Fibroblast of upper back skin (primary cell): ENCODE measurements at places on chromosomes 16 and 17.

DNA sequence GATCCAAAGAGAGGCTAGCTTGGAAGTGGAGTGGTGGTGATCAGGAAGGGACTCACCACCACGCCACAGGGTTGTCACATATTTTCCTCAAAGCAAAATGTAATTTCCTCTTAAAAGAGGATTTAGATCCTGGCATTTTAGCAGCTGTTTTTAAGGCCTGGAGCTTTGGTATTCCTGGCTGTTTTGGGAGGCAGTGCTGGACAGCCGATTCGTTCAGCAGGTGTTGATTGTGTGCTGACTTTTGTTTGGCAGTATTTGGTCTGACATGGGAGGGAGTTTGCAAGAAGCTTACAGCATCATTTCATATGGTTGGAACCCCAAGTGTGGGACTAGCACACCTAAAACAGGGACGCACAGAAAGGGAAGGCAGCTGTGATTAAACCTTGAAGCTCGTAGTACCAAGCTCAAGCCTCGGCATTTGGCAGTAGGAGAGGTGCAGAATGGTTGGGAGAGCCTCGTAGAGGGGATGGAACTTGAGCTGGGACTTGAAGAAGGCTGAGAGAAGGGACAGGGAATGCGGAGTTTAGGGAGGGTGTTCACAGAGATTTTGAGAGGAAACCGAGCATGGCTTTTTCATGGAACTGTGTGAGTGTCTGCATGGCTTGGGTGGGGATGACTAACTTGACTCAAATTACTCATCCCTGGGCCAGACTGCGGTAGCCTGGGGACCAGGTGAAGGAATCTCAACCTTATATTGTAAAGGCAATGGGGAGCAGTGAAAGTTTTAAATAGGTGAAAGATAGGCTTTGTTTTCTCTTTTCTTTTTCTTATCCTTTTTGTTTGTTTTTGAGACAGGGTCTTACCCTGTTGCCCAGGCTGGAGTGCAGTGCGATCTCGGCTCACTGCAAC lies 52.3 kb downstream of the RPTOR start:
- DNase-seq: no peak

DNA sequence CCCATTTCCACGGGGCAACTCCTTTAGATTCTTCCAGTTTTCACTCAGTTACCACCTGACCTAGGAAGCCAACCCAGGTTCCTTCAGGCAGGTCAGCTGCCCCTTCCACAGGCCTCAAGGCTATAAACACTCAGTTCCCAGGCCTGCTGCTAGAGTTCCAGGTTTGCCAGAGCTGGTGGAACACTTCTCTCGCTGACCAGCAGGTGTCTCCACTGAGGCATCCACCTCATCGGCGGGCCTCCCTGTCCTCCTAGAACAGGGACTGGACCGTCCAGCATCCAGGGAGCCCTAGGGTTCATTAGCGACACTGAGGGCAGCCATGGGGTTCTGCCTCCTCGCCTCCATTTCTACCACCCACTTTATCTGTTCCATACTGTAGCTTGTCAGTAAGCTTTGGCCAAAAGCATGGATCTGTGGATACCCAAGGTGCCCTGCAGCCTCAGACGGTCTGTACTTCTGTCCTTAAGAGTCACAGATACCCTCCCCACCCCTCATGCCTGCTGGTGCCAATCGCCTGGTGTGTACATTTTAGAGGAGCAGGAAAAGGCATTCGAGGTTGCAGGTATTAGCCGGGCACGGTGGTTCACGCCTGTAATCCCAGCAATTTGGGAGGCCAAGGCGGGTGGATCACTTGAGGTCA lies 29.0 kb downstream of the PIMREG start:
- DNase-seq: peak; percentile 62

GRCh38 chr16:70634861-70635260 lies 11.5 kb upstream of the IL34 start:
- DNase-seq: peak; percentile 42

DNA sequence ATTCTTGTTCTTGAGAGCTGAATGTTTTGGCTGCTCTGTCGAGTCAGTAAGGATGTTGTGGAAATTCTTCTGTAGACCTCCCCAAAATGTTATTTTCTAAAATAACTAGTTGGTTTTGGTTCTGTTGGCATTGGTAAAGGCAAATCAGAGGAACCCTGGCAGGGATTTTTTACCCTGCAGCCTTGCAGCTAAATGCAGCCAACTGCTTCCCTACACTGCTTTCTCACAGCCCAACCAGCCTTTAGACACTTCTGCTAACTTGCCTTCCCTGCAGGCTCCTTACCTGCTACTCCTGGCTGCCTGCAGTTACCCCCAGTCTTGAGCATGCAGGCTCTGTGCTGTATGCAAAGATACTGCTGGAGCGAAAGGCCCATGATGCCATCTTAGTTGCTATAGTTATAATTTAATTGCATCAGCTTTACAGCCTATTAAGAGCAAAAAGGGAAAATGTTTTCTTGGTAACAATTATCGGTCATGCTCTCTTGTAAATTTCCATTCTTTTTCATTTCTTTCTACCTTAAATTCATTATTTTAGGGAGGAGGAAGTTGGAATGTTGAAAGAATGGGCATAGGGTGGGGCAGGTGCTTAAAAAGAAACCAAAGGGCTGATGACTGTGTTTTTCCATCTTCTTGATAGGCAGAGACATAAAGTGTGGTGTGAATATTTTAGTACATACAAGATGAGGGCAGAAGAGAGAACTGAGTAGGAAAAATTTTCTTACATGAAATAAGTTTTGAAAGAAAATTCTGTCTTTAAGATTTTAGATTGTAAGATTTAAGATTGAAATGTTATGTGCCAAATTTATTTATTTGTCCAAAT lies 20.0 kb downstream of the NUP93 start:
- no peak for DNase-seq

DNA sequence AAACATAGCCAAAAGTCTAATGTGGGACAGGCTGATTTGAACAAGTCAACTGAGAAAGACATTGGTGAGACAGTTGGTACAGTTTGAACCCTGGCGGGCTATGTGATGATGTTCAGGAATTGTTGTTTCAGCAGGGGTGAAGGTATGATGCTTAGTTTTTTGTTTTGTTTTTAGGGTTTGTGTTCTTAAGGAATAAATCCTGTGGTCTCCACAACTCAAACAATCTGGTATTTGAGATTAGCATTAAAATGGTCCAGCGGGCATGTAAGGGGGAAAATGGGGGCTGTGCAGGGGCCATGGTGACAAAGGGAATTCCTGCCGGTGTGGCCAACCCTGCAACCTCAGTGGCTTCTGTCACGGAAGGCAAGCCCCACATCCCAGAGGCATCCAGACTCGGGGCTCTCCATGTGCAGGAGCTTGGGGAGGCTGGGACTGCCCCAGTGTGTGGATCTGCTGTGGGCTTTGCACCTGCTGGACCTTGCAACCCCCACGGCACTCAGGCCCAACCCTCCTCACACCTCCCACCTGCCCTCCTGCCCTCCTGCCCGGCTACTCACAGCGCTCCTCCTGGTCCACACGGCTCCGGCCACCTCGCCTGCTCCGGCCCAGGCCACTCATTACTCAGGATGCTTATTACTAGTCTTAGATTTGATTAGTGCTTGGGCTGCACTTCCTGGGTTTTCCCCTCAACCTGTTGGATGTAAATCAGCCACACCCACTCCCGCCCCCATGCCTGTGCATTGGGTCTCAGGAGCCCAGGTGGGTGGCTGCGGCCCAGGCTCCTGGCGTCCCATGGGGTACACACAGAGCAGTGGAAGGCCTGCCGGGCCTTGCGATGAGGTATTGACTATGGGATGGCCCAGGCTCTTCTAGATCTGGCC lies at the start of gene TNFRSF13B:
Gene TNFRSF13B (minus strand): TSS at position 661 of the 881 bp plus-strand sequence. CDS start 43 bp downstream, at position 618.
- DNase-seq: no peak

GRCh38 chr17:33469911-33470310 lies 176.8 kb upstream of the ASIC2 start:
- peak; percentile 93 for DNase-seq

- no peak for DNase-seq
Measured at GRCh38 chr17:9239246-9239792, 218.0 kb downstream of the NTN1 start.
